Glutamatergic neuron (in vitro differentiated cells): ENCODE measurements at places on chromosomes 5 and 9.

DNA sequence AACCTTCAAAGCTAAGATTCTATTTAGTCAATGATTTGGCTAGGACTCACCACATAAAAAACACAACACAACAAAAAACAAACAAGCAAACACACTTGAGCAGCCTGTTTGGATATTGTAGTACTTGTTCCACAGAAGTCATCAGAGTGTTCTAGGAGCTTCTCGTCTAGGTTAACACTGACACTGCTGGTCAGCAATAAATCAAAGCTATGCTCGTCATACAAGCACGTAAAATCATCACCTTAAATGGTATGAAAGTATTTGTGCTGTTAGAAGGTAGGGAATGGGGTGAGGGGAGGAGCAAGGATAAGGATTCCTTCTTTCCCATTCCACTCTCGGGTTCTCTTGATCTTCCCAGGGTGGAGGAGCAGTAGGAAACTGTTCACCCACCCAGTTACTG, 88.0 kb downstream of the ARL15 start:
- DNase-seq, result no peak

GRCh38 chr5:107696498-107696897, 25.8 kb upstream of the EFNA5 start:
- no peak for DNase-seq

DNA sequence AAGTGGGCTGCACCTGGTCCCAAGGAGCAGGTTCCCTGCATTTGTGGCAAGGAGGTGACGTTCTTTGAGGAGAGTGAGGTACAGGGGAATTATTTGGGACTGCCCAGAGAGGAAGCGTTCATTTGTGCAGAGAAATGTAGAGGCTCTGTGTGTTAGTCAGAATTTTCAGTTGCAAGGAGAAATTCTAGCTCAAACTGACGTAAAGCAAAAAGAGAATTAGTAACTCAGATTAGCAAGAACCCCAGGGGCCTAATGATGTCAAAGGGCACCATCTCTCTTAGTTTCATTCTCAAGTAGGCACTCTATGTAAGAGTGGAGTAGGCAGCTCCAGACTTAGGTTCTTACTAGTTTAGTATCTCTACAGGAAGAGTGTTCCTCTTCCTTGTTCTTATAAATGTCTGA, 2.4 kb upstream of the TXN start:
- DNase-seq, result no peak

- DNase-seq, result no peak
Measured at GRCh38 chr5:149486726-149487635, 64.3 kb downstream of the CSNK1A1 start.

DNA sequence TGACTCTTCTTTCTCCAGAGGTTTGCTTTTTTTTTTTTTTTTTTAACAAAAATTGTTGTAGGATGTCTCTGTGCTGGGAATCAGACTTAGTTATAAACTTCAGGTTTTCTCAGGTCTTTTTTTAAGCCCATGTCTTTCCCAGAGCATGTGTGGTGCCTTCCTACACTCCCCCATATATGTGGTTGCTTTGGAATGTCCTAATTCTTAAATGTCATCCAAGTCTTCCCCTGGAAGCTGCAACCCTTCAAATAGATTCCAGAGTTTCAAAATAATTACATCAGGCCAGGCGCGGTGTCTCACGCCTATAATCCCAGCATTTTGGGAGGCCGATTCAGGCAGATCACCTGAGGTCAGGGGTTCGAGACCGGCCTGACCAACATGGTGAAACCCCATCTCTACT, 73.2 kb upstream of the FAM120A start:
- DNase-seq, result no peak

- no peak for DNase-seq
Measured at GRCh38 chr5:115324021-115324420, 27.6 kb upstream of the CCDC112 start.

- DNase-seq, result no peak
Measured at GRCh38 chr5:3446410-3446809, 149.2 kb upstream of the IRX1 start.

DNA sequence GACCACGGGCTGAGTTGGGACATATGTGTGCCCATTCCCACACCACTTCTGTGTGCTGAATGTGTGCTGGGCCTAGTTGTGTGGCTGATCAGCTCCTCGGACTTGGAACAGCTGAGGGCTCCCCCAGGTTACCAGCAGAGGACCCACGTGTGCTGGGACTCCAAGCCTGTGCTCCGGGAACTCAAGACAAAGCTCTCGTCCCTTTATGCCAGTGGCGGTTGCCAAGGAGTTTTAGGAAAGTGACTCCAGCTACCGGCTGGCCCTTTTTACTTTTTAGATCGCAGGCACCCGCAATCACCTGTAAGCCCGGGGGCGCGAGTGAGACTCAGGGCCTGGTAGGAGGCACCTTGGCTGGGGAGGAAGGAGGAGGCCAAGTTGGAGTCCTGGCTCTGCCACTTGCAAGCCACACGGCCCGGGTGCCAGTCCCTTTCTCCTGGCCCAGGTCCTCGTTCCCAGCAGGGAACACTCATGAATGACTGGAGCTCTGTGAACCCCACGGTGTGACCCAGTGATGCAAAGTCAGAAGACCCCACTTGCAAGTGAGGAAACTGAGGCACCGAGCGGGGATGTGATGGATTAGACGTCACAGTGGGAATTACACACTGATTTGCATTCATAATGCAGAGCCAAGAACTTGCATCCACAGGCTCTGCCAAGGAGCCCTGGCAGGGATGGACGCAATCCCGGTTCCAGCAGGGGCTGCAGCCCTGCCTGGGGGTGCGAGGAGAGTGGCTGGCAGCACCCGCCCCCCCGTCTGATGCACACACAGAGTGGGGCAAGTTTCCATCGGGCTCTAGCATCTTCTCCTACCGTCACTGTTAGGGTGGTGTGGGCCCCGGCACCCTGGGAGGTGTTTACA, 26.9 kb downstream of the CRB2 start:
- DNase-seq, result no peak

GRCh38 chr5:108384741-108385140, 2.8 kb upstream of the FBXL17 start:
- no peak for DNase-seq

DNA sequence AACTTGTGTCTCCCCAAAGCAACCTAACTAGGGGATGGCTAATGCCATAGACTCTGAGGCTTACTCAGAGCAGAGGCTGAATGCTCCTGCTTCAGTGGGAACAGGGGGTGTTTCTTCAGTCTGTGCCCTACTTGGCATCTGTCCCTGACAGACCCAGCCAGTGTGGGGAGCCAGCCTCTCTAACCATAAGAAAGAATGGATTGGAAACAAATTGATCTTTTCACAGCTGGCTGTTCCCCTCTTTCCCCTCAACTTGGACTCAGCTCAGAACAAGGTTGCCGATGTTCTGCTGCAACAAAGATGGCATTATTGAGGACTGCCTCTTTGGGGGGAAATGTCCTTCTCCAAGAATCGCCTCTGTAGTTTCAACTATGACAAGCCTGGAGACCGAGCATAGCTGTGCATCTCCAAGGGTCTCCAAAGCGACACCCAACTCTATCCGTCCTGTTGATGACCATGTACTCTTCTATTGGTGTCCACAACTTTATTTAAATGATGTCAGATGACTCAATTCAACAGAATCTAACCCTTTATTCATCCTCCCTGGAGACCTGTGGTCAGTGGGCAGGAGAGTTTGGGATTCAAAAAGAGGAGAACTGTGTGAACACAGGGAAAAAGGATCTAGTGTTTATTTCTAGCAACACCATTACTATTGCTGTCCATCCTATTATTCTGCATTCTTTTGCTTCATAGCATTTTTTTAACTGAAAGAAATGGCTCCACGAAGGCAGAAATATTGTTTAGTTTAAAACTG, 24.7 kb upstream of the TNC start:
- no peak for DNase-seq

DNA sequence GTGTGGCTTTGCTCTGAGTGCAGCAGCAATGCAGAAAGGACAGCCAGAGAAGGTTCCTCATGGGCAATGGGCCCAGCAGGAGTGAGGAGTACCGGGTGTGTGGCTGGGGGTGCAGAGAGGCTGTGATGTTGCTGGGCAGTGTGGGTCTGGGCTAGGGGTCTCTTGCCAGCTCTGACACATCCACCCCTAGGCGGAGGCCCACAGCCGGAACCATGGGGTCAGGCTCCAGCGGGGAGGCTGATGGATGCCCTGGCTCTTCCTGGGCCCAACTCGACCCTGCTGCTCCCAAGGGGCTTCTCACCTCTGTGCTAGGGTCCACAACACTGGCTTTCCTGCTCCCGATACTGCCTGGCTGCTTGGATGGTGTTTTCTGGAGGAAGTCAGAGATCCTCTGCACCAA, 19.9 kb downstream of the TBC1D9B start:
- DNase-seq, result no peak

DNA sequence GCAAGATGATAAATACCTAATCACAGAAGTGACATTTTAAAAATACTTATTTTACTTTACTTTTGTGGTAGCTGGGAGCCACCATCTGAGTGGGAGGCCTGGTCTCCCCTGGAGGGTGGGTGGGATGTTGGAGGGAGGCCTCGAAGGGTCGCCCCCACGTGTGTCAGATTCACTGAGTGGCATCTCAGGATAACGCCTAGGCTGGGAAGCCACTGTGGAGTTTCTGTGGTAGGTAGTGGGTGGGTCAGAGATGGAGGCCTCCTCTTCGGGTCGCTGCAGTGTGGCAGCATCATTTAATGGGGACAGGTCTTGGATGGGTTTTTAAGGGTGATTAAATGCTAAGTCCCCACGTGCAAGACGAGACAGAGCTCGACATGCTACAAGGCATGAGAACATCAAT, 1154.8 kb upstream of the CDH18 start:
- DNase-seq, result no peak

DNA sequence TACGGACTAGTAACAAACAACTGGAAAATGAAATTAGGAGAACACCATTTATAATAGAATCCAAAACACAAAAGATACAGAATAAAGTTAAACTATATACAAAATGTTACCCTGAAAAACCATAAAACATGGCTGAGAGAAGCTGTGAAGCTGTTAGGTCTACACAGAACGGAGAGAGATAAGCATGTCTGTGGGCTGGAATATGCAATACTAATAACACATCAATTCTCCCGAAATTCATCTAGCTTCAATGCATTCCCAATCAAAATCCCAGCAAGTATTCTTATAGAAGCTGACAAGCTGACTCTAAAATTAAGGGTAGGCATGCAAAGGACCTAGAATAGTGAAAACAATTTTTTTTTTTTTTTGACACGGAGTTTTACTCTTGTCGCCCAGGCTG, 32.5 kb downstream of the CAMSAP1 start:
- no peak for DNase-seq

GRCh38 chr9:16726029-16726428, 144.4 kb downstream of the BNC2 start:
- DNase-seq, result no peak

DNA sequence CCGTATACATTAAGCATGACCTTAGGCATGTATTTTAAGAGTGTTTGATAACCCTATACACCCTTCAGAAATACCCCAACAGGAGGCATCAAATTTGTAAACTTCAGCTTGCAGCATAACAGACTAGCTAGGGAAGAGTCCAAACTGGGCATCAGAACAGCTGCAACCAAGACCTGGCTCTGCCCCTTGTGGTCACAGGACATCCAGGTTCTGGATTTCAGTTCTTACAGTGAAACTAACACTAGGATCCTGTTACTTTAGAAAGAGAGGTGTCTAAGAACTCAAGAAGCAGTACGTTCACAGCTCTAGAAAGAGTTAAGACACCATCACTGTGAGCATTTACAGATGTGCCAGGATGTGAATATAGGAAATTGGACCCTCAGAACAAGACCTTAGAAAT, 229.8 kb downstream of the BNC2 start:
- DNase-seq, result no peak
